ENCODE measurements at places on chromosomes 16 and 17.

DNA sequence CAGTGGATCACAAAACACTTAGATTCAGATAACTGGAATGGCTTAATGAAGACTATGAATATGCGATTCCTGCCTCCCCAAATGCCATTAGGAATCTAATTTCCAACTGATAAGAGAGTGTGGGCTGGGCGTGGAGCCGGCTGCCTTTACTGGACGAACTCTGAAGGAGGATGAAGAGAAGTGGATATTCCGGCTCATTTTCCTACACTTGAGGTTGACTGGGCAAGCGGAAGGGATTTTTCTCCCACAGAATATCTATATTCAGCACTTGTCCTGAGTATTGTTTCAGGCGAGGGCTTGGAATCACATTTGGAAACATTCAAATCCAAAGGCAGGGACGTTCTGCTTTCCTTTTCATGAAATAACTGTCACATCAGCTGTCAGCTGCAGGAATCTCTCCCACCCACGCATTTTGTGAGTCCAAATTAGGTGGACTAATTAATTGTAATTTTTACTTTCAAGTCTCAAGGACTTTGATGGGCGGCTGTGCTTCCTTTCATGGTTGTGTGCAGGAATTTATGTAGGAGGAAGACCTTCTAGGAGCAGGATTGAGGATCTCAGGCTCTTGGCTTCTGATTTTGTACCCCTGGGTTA lies 138.5 kb downstream of the PITPNC1 start:
- DNase-seq: no peak

GRCh38 chr17:13030459-13031300 lies 12.9 kb upstream of the ELAC2 start:
- DNase-seq: peak; percentile 1

- no peak for DNase-seq
Measured at GRCh38 chr16:9099131-9099625, 7.7 kb downstream of the HAPSTR1 start.

DNA sequence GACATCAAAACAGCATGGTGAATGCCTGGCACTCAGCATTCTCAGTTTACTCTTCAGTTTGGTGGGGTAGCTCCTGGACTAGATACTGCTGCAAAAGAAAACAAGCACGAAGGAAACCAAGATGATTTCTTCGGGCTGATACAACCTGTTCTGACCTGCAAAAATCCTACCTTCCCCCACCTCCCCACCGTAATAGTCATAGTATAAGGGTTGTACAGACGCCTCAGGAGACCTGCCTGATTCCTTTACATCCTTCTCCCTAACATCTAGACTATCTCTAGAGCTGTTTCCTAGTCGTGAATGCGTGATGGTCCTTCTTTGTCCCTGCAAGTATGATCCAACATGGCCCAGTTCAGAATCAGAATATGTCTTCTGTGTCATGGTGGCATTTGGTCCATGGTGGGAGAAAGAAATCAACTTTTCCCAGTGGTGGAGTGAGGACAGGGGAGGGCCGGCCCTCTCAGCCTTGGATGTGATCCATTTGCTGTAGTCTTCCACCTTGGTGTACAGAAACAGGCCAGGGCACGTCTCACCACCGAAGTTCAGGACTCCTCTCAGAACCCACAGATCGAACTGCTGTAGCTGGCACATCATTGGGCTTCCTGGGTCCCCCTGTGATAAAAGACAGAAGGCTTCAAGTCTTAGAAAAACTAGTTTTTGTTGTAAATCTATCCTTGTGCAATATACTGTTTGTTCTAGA lies 14.5 kb downstream of the PRSS54 start:
- no peak for DNase-seq

DNA sequence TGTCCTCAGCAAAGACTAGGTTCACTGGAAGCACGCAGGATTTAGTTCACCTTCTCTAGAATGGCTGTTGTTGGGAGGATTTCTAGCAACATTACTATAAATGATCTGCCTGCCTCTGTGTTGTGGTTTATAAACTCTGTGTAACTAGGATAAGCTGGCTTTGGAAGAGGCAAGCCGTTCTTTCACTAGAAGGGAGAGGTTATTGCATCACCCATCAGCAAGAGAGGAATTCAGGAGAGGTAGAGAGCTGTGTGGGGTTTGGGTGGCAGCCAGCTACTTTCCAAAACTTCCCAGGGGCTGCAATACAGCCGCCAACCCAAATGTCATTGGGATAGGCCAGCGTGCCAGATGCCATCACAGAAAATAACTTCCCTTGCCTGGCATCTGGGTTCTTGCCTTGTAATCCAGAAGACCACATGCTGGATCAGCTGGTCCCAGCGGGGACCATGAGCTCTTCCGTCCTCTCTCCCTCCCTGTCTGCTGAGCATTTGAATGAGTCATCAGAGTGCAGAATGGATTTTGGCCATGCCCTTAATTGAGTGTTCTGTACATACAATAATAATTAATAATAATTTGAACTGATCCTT lies 95.7 kb upstream of the RBFOX1 start:
- DNase-seq: no peak
